Cortex of kidney (tissue), 1 donor: ENCODE measurements at places on chromosomes 1 and 21.

- DNase-seq, result no peak
Observed at GRCh38 chr1:151618470-151618869, 6.6 kb downstream of the SNX27 start.

DNA sequence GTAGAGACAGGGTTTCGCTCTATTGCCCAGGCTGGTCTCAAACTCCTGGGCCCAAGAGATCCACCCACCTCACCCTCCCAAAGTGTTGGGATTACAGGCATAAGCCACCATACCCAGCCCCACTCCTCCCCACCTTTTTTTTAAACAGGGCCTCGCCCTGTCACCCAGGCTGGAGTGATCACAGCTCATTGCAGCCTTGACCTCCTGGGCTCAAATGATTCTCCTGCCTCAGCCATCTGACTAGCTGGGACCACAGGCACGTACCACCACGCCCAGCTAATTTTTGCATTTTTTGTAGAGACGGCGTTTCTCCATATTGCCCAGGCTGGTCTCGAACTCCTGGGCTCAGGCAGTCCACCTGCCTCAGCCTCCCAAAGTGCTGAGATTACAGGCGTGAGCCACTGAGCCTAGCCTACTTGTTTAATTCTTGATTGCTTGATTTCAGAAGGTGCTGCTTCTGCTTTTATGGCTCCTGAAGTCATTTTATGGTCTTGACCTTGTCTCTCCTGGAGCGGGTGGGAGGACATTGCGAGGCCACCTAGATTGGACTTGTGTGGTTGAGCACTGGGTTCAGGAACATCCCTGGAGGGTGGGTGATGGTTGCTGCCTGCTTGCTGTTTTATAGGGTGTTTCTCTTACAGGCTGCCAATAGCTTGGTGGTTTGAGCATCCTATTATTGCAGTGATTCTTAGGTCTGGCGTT lies 81.9 kb downstream of the GALNT2 start:
- DNase-seq, result no peak

DNA sequence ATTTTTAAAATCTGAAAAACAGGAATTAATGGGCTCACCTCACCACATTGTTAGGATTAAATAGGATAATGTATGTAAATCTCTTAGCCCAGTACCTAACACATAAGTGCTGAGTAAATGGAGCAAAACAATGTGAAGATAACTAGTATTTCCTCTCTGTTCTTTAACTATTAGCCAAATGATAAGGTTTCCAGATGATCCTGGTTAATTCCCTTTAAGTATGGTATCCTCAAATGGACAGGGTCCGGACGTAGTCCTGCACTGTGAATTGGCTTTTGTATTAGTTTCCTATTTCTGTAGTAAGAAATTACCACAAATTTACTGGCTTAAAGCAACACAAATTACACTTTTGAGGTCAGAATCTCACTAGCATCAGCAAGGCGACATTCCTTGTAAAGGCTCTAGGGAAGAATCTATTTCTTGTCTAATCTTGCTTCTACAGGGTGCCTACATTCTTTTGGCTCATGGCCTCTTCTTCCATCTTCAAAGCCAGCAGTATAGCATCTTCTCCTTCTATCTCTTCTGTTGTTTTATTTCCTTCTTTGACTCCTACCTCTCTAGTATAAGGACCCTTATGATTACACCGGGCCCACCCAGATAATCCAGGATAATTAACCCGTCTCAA lies 17.1 kb downstream of the SCAF4 start:
- no peak for DNase-seq

DNA sequence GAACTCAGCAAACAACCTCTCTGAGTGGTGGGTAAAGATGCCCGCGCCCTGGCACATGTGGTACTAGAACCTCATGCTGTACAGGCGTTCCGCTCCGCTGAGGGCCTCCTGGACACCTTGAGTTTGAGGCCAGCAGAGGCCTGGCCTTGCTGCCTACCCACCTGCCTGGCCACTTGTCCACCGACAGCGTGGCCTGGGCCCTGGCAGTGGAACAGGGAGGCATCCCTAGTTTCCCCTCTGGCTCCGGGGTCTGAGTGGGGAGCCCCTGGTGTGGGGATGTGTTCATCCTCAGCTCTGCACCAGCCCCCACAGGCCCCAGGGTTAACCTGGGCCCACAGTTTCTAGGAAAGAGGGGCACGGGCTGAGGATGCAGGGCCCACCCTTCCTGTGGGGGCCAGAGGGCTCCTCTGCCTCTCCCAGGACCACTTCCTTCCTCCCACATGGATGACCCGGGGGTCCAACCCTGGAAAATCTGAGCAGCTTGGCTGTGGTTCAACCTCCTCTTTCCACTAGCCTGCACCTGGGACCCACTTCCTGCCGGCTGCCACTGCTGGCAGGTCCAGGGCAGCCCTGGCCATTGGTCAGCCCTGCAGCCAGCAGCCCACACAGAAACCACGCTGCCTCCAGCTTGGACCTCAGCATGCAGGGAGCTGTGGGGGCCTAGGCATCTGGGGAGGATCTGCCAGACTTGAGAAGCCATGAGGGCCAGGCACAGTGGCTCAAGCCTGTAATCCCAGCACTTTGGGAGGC lies 53.3 kb upstream of the COL18A1 start:
- DNase-seq, result no peak

DNA sequence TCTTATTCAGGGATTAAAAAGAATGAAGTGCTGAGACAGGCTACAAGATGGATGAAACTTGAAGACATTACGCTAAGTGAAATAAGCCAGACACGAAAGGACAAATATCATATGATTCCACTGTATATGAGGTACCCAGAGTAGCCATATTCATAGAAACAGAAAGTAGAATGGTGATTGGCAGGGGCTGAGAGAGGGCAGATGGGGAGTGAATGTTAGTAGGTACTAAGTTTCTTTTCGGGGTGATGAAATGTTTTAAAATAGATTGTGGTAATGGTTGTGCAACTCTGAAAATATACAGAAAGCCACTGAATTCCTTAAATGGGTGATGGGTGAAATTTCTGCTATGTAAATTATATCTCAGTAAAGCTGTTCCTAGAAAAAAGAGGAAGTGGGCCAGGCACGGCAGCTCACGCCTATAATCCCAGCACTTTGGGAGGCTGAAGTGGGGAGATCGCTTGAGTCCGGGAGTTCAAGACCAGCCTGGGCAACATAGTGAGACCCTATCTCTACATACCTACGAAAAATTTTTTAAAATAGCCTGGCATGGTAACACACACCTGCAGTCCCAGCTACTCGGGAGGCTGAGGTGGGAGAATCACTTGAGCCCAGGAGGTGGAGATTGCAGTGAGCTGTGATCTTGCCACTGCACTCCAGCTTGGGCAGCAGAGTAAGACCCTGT lies 15.9 kb downstream of the SLC27A3 start:
- no peak for DNase-seq

DNA sequence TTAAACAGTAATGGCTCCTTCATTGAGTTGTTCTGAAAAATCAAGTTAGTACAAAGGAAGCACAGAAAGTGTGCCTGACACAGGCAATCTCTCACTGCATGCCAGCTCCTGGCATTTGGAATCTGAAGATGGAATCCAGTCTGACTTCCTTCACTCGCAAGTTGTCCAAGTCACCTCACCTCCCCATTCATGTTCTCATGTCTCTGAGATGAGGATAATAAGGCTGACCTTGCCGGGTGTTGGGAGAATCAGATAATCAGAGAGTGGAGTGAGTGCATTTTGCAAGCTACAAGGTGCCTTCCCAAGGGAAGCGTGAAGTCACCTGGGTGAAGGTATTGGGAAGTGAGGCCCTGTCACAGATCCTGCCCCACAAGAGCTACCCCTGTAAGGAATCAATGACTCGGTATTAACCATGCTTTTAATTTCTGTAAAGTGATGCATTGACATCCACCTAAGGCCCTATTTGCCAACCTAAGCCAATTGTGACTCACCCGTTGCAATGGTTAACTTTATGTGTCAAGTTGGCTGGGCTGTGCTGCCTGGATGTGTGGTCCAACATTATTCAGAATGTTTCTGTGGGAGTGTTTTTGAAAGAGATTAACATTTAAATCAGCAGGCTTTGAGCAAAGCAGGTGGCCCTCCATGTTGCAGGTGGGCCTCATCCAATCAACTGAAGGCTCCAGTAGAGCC lies 62.5 kb upstream of the TARBP1 start:
- DNase-seq, result no peak

DNA sequence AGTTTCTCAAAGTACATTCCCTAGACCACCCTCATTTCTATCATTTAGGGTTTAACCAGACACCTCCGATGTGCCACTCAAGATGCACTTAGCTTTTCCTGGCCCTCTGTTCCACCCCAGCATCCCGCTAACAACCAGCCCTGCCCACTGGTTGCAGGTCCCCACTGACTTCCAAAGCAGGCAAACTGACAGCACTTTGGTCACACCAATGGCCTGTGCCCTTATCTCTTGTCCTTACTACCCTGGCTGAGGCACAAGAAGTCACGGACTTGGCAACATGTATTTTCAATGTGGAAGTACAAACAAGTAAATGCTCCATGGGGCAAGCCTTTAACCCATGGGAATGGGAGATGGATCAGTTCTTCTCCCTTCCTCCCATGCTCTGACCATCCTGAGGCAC lies 357.1 kb downstream of the OMA1 start:
- DNase-seq, result no peak
